ENCODE measurements at places on chromosomes 13 and 19.

DNA sequence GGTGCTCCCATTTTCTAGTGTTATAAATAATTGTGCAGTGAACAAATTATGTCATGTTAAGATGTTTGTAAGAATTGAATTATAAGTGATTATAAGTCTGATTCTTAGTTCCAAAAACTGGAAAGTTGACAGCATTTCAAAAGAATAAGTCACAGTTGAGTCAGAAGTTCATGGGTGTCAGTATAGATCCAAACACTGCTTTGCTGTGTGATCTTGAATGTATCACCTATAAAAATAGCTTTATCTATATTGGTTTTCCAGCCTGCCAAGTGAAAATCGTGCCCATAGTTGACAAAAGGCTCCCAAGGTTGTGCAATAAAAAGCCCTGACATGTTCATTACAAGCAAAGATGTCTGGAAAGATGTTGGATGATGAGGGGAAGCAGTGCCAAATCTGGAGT, 336.0 kb downstream of the MTUS2 start:
- DNase-seq = no peak

- DNase-seq = no peak
Observed at GRCh38 chr13:105925496-105925895, 610.0 kb downstream of the EFNB2 start.

DNA sequence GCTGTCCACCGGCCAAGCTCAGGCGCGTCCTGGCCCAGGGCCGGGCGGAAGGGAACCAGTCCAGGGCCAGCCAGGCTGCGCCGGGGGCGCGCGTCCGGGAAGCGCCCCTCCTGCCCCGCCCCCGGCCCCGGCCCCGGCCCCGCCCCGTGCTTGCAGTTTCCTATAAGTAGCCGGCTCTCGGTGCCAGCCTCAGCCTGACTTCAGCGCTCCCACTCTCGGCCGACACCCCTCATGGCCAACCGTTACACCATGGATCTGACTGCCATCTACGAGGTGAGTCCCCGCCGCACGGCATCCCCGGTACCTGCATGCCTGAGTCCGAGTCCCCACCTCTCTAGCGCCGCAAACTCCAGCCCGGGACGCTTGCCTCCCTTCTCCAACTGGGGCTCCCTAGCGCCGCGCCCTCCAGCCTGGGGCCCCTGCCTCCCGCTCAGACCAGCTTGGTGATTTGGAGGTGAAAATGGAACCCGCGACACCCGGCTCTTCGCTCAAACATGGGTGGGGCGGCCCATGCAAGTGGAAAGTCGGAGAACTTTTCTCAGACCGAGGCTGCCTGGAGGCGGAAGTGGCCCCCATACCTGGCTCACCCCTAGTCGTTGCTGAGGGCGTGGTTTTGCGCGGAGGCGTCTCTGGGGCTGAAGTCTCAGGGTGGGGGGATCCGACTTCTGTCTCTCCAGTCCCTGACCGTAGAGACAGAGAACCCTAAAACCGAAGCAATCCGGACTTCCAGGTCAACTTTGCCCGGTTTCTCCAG, at the start of gene ZFP36:
Gene ZFP36, plus strand, starts transcription at position 192 of the 754 bp plus-strand sequence. Its CDS starts 58 bp downstream, at position 250.
- peak; percentile 82 for DNase-seq

DNA sequence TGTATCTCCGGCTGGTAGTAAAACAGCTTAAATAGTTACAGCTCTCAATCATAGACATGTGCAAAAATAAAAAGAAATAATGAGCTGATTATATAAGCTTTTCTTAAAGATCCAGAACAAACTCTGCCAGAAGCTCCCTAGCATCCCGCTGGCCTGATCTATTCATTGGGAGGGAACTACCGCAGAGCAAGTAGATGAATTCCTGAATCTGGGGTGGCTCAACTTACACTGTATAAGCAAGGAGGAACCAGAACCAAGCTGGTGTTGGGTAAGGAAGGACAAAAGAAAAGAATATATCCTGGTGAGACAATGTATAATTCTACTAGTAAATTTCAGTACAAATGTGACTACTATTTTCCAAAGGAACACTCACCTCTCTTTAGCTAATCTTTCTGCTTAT, 1122.2 kb downstream of the OLFM4 start:
- DNase-seq = no peak

GRCh38 chr19:33928458-33928950, 131.8 kb downstream of the KCTD15 start:
- no peak for DNase-seq

DNA sequence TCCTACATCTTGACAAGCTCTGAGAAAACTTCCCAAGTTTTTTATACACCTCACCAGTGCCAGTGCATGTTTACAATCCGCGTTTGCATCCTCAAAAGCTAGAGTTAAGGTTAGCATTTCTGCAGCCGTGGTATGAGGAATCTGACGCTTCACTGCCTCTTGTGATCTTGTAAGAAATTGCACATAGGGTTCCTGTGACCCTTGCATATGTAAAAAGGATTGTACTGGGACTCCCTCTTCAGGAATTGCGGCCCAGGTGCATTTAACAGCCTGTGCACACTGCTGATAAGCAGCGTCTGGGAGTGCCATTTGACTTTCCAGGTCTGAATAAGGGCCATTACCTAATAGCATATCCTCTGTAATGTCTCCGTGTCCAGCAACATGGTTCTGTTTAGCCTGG, 15.3 kb downstream of the FPR3 start:
- no peak for DNase-seq

DNA sequence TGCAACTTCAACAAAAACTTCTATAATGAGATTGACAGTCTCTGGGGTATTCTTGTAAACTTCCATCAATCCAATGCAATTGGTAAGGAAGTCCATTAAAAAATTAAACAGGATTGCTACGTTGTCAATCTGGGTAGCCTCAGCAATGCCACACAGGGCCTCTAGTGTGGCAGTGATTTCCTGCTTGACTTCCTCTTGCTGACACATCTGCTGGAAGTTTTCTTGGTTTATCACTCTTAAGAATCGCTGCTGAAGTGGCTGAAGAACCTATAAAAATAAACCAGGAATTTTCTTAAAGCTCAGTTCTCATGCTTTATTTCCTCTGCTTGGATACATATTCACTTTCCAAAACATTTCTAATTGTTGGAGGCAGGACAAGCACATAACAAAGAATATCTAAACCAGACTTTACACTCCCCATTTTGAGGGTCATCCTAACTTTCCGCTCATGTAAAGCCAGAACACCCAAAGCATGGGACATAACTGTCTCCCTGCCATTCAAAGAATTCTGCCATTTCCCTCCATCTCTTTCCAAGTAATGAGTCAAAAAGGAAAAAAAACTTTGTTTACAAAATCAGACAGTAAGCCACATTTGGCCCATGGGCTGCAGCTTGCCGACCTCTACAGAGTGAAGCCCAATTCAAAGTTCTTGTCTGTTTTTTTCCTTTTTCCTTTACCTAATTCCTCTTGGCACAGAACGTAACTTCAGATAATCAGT, 23.2 kb upstream of the EEF1AKMT1 start:
- no peak for DNase-seq

GRCh38 chr13:45194081-45194939, 6.5 kb downstream of the KCTD4 start:
- no peak for DNase-seq

DNA sequence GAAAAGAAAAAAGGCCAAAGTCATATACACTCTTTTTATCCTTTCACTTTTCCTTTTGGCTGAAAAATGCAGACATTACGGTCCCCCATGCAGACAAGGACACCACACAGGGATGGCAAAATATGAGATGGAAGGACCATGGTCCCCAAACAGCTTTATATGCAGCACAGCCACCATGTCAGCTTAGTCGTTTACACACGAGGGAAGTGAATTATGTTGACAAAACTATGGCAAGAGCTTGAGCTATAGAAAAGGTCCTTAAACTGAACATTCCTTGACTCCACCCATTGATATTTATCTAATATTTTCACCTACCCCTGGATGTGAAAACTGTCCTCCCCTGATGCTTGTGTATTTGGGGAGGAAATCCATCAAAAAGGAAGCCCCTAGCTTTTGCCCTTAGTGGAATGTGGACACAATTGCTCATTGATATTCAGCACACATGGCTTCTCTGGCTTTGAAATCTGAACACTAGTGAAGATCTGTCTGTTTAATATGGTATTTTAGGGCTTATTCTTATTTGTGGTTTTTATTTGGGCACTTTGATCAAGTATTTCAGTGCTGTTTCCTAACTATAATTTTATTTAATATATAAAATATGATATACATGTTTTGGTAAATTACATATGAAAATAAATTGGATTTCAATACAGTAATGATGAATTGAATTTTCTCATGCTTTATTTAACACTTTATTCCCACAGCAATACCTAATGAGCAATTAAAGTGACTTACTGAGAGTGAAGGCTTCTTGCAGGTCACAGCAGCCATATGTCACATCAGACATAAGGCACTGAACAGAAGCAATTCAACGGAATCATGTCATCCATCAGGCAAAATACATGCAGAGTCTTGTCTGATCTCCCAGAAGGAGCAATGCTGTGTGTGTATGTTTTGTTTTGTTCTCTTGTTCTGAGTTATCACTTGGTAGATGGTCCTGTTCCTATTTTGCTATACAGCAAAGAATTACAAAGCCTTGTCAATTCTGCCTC, 6.8 kb upstream of the GTF2F2 start:
- DNase-seq = no peak

DNA sequence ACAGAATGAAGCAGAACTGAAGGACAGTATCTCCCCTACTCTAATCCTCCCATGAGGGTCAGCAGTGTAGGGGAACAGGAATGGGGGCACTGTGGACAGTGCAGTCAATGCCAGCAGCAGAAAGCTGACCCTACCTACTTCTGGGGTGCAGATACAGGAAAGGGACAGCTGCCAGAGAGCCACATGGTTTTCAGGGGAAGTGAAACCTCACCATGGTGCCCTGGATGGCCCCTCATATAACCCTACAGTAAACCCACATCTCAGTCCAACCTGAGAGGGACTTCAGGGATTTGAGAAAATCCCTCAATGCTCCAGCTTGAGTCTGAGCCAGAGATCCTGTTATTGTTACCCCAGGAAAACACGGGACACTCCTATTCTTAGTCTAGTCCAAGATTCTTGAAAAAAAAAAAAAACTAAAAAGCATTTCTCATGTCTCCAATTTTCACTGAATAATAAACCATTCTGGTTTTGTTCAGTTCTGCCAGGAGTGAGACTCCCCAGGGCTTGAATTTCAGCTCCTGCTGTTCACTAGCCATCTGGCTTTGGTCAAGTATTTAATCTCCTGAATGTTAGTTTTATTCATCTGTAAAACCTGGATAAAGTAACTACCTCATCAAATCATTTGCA, 511.6 kb upstream of the ARGLU1 start:
- DNase-seq = no peak

GRCh38 chr19:18141031-18141430, 11.9 kb upstream of the PIK3R2 start:
- DNase-seq = no peak

GRCh38 chr13:45473627-45474026, 8.9 kb downstream of the COG3 start:
- no peak for DNase-seq

DNA sequence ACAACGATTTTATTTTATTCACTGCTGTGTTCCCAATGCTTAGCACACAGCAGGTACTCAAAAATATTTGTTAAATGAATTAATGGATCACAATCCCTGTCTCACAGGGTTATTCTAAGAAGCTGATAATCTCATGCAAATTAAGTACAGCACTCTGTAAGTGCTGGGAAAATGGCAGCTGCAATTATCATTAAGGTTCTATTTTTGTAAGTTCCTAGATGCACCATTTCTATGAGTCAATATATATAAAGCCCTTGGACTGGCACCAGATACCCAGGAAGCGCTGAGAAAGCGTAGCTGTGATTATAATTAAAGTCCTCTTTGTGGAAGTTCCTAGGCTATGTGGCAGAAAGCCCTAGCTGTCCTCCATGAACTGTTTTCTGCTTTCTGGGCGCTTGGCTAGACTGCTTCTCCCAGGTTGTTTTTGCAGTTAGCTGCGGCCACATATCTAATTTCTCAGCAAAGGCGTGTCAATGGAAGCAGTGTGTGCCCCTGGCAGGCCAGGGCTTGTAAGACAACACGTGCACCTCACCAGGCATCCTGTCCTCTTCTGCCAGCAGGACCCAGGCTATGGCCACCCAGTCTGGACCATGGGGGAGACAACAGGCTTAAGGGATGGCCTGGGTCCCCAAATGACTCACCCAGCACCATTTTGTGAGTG, 5.2 kb upstream of the SRRM5 start:
- DNase-seq = no peak

- DNase-seq = no peak
Observed at GRCh38 chr13:59946944-59947343, 216.8 kb downstream of the DIAPH3 start.

All from thymus (tissue), 14 donors.